Fibroblast of skin of scalp (primary cell): ENCODE measurements at places on chromosomes 3 and 15.

- no peak for DNase-seq
Observed at GRCh38 chr3:184383033-184383740, 3.3 kb downstream of the CHRD start.

DNA sequence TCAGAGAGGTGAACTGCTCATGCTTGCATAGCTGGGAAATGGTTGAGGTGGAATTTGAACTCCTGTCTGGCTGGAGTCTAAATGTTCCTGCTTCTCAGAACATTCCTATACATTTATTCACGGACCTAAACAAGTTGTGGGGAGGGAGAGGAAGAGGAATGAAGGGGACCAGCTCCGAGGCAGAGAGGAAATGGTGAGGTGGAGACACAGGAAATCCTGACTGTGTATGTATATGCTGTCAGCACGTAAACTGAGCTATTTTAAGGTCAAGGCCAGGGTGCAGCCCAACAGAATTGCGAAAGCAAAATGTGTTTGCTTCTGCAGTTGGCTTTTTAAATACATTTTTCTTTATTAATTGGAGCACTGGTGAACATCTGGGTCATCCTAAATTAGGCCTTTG lies 74.1 kb upstream of the POMGNT2 start:
- peak; percentile 77 for DNase-seq

- no peak for DNase-seq
Observed at GRCh38 chr3:88225326-88226008, 75.7 kb downstream of the C3orf38 start.

GRCh38 chr15:66253418-66254088 lies at the start of gene MEGF11:
Gene MEGF11, minus strand, starts transcription at chr15:66253750. Its CDS starts 125,347 bp downstream, at chr15:66128403.
- peak; percentile 33 for DNase-seq

DNA sequence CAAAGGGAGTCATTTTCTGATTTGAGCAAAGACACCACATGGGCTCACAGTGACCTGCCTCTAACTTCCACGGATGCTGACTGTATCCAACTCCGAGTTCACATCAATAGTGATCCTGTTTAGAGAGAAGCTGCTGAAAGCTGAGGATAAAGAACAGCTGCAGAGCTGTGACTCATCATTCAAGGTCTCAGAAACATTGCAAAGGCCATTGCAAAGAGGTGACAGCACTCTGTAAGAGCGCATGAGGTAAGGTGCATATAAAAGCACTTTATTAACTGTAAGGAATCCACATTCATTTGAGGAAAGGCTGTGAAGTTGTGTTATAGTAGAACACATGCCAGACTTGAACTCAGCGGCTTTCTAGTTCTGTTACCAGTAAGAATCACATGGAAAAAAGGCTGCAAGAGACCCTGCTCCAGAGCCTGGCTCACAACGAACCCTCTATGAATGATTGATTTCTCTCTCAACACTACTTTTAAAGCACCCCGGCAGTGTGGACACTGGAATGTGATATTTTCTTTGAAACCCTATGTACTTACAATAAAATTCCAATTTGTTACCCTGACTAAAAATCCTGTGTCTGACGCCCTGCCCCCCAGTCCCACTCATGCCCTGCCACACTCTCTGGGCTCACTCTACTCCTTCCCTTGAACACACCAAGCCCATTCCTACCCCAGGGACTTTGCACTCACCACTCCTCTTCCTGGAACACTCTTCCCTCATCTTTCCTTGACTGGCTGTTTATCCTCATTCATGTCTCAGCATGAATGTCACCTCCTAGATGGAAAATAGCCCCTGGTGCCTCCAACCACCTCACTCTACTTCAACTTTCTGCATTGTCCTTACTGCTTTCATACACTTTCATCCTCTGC lies 111.2 kb downstream of the LSM3 start:
- peak; percentile 86 for DNase-seq

GRCh38 chr15:76343313-76343996 lies 6.9 kb downstream of the ISL2 start:
- DNase-seq: no peak

GRCh38 chr3:186381424-186382216 lies 19.6 kb upstream of the DGKG start:
- no peak for DNase-seq

GRCh38 chr15:44662478-44663409 lies 718 bp downstream of the SPG11 start:
- DNase-seq: peak; percentile 29
